ENCODE measurements at places on chromosomes 6 and 20.

DNA sequence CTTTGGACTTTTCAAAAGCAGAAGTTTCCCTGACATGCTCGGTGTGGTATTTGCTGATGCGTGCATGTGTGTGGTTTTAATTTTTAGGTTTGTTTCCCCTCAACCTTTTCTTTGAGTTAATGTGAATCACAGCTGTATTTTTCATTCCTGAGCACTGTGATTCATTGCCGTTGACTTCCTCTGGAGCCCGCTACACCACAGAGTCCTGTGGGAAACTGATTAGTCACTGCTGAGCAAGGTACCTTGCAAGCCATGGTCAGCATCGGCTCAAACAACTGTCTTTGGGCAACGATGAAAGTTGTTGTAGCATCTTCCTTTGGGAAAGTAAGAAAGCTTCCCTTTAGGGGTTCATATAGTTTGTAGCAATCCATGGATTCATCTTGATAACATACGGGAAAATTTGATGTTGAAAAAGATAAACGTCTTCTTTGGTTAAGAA lies 57.5 kb downstream of the RIN2 start:
- no peak for DNase-seq

GRCh38 chr20:10433014-10433622 lies 904 bp downstream of the MKKS start:
- DNase-seq, result no peak

DNA sequence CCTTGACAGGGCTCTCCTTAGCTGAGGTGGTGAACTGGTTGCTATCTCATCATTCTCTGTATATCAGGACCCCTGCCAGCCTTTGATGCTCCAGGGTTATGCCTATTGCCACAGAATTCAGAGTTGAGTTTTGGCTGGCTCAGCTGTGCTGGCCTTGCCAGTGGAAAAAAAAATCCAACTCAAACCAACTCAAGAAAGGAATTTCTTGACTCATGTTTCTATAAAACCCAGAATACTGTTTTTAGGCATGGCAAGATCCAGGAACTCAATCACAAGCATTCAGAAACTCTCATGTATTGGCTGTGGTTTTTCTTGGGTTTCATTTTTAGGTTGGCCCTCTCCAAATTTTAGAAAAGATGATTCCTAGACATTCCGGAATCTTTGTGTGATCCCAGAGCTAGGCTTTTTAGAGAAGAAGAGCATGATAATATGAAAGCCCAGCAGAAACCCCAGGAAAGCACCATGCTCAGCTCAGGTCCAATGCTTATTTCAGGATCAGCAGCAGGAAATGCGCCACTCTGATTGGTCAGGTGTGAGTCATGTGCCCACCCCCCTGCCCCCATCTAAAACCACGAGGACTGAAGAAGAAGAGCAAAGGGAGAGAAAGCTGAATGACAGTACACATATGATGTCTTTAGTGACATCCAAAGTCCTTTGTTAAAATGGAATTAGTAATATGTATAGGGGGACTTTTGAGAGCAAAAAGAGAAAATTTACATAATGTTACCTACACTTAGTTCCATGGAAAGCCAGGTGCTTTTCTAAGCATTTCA lies 122.9 kb downstream of the RNF144B start:
- DNase-seq, result no peak

DNA sequence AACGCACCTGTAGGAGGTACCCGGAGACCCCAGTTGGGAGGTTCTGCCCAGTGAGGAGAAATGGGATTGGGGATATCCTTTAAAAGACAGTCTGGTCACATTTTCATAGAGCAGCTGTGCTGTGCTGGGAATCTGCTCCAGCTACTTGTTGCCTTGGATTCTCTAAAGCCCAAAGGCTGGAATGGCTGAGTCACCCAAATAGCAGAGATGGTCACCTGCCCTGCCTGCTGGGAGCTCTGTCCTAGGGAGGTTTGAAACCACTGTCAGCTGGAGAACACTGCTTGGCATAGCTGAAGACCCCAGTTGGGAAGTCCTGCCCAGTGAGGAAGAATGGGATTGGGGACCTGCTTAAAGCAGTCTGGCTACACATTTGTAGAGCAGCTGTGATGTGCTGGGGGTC lies 34.8 kb upstream of the TFB1M start:
- DNase-seq, result no peak

DNA sequence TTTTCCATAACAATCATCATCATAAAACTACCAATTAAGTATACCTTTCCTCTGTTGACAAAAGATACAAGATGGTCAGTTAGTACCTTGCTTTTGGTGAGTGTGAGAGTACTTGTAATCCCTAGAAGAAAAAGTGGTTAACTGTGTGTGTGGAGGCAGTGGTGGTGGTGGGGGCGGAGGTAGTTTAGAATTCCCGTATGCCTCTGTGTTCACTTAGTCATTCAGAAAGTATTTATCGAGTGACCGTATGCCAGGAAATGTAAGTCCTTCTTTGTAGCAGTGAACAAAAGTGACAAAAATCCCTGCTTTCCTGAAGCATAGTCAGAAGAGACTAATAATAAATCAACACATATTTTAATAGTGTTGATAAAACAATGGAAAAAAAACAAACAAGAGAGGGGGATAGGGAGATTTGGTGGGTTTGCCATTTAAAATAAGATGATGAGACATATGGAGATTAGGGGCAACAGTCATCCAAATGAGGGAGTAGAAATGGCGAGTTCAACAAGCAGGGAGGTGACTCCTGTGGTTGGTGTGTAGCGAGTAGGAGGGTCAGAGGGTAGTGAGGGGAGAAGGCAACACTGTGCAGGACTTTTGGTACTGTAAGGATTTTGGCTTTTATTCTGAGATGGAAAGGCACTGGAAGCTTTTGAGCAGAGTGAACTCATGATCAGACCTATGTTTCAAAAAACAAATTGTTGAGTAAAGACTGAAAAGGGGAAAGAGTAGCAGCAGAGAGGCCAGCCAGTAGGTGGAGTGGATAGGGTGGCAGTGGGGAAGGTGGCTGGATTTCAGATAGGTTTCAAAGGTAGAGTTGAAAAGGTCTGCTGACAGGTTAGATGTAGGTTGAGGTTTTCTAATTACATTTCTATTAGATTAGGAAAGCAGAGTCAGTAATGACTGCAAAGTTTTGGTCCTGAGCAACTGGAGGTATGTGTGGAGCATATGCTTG lies 40.3 kb upstream of the SIM1 start:
- DNase-seq, result no peak

DNA sequence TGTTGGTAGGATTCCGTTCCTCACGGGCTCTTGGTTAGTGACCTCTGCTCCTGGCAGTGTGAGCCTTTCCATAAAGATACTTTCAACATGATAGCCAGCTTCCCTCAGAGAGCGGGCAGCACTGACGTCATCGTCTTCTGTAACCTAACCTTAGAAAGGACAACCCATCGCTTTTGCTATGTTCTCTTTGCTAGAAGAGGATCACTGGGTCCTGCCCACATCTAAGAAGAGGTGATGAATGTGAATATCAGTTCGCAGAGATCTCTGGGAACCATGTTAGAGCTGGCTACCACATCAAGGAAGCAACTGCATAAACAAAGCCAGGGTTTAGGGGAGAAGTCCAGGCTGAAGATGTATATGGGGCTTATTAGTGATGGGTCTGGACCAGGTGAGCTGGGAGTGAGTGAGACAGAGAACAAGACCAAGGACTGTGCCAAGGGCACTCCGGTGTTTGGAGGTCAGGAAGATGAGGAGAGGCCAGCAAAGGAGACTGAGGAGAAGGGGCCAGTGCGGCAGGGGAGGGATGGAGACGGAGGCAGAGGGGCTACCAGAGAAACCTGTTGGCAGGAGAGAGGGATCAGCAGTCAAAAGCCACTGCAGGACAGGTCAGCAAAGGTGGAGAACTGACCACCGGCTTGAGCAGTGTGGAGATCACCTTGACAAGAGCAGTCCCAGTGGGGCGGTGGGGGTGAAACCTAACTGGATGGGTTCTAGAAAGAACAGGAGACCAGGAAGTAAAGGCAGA lies 39.7 kb downstream of the PIM1 start:
- DNase-seq, result no peak

GRCh38 chr20:41183831-41184230 lies 46.5 kb downstream of the PLCG1 start:
- DNase-seq, result no peak

DNA sequence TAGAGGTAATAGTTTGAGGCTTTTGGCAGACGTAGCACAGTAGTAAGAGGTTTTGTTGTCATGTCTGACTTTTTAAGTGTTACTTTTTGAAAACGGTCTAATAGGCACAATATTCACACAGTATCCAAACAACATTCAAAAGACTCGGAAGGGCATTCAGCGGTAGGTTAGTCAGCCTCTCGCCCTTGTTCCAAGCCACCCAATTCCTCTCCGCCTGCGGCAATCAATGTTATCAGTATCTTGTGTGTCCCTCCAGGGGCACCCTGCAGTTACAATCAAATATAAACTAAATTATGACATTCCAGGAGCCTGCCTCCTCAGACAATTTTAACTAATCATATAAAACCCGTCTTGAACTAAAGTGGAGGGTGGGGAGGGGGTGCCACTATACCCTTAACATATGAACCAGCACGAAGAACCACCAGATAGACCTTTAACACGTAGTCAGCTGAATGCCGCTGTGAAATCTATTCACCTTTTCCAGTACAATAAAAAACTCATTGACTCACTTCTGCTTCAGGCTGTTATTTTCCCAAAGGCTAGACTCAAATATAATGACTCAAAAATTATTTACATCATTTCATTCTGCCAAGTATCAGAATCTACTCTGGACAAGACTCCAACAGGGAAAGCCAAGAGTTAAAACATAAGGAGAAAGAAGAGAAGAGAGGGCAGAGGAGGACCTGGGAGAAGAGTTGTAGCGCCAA lies 1.6 kb downstream of the TENT5A start:
- DNase-seq, result no peak

DNA sequence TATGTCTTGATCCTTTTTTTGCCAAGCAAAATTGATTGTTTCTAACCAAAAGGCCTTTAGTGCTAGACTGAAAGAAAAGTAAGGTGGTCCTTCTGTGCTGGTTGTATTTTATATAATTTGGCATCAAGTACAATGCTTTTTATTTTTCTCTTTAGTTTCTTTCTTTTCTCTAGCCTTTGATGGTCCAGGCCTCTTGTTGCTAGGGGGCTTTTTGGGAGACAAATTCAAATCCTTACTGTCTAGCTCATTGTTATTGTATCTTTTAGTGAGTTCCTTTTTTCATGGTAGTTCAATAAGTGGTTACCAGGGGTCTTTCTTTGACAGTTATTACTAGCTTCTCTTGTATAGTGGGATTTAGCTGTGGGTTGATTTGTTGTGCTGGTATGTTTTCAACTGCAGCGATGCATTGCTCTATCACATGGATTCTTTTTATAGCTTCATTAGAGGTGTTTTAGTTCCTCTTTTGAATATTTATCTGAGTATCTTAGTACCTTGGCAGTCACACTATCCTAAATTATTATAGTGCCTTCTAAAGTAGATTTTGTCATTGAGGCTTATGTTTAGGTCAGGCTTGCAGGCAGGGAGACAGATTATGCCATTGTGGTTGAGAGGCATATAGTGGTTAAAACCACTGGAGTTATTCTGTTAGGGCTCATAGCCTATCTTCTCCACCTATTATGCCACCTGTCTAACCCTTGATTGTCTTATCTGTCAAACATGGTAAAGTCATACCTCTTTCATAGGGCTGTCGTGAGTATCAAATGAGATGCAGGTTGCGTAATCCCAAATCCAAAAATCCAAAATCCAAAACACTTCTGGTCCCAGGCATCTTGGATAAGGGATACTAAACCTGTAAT lies 49.5 kb downstream of the KCNS1 start:
- peak; percentile 31 for DNase-seq

DNA sequence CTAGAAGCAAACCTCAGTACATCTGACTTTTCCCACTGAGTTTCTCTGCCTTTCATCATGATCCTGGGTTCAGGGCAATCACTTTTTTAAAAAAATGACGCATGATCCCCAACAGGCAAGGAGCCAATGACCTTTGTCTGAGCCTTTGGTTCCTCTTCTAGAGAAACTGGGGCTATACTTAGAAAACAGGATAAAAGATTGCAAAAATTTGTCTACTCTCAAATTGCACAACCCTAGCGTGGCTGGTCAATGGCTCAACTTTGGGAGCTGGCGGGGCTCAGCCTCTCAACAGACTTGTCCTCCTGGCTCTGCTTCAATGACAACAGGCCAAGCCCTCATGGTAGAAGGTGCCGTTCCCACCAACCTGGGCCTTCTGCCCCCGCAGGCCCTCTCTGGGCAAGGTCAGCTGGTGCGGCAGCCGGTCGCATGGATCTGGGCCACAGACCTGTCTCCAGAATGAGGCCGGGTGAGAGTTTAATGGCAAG lies 48.7 kb downstream of the PDYN start:
- DNase-seq, result no peak

- no peak for DNase-seq
Measured at GRCh38 chr6:163764565-163764964, 350.0 kb downstream of the QKI start.

- DNase-seq, result no peak
Measured at GRCh38 chr20:16695628-16696027, 34.2 kb upstream of the SNRPB2 start.

- DNase-seq, result no peak
Measured at GRCh38 chr6:52328729-52329128, 33.2 kb upstream of the PAQR8 start.
